ENCODE measurements at places on chromosomes 16 and 17.

- DNase-seq, result no peak
Observed at GRCh38 chr16:75111514-75111940, 5.1 kb downstream of the LDHD start.

GRCh38 chr17:64448665-64449512, at the start of gene MILR1:
Gene MILR1 (plus strand): TSS chr17:64449115. CDS start chr17:64449169, 54 bp downstream.
- peak; percentile 93 for DNase-seq

DNA sequence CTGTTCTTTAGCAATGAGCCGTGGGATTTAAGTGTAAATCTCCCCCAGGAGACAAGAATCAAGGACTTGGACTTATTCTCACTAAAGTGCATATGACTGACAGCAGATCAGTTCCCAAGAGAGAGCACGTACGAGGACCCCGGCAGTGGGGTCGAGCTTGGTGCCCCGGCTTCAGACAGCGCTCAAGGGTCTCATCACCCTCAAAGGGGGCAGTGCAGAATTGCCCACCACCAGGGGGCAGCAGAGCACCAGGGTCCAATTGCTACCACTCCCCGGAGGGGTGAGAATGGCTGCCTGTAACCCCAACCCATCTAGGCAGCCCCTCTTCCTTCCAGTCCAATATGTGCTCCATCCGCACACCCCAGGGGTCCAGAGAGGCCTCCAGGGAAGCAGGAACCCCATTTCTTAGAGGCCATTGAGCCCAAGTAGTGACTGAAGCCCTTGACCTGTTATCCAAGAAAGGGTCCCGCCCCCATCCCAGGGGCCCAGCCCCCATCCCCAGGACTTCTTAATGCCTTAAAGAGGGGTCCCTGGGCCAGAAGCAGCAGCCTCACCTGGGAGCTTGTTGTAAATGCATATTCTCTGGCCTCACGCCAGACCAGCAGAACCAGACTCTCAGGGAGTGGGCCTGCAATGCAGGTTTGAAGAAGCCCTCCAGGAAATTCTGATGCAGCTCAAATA, 86.1 kb downstream of the ZDHHC7 start:
- peak; percentile 79 for DNase-seq

GRCh38 chr16:1082266-1082951, 9.9 kb downstream of the SSTR5 start:
- no peak for DNase-seq

DNA sequence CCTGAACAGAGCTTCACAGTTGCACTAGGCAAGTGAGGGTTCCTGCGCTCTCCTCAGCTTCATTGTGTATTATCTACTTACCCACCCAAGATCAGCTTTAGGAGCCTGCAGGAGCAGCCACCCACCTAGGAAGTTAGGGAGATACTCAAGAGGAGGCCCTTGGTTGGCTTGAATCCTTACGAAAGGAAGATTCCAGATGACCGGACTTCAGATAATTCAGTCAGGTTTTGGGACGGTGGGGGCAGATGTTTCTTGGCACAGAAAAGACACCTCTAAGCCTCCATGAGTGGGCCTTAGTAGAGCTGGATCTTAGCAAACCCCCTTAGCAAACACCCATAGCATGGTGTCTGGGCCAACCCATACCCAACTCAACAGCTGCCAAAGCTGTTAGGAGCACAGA, 2.4 kb upstream of the CBFB start:
- no peak for DNase-seq

DNA sequence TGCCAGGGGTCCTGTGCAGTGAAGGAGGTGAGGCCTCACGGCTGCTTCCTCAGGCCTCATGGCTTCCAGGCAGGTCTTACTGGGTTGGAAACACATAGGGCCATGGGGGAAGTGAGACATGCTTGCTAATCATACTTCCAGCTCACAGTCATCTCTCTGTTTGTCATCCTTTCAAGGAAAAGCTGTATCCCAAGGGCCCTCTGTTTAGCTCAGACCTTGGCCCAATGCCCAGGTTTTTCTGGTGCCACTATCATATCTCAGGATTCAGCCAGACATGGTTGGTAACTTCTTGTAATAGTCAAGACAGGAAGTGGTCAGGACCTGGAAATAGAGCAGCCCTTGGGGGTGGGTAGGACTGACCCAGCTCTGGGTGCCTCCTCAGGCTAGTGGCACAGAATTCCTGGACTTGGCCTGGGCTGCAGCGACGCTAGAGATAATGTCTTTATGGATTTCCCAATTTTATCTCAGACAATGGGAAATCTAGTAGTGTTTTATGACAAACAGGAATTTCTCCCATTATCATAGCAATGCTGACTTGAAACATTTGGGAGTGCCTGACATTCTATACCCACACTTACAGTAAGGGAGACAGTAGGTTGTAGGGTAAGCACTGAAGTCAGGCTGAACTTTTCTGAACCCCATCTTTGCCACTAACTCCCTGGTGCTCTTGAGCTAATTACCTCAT, 13.5 kb upstream of the ITGB3 start:
- DNase-seq, result no peak

GRCh38 chr16:88628512-88628974, 9.8 kb upstream of the IL17C start:
- DNase-seq, result no peak

DNA sequence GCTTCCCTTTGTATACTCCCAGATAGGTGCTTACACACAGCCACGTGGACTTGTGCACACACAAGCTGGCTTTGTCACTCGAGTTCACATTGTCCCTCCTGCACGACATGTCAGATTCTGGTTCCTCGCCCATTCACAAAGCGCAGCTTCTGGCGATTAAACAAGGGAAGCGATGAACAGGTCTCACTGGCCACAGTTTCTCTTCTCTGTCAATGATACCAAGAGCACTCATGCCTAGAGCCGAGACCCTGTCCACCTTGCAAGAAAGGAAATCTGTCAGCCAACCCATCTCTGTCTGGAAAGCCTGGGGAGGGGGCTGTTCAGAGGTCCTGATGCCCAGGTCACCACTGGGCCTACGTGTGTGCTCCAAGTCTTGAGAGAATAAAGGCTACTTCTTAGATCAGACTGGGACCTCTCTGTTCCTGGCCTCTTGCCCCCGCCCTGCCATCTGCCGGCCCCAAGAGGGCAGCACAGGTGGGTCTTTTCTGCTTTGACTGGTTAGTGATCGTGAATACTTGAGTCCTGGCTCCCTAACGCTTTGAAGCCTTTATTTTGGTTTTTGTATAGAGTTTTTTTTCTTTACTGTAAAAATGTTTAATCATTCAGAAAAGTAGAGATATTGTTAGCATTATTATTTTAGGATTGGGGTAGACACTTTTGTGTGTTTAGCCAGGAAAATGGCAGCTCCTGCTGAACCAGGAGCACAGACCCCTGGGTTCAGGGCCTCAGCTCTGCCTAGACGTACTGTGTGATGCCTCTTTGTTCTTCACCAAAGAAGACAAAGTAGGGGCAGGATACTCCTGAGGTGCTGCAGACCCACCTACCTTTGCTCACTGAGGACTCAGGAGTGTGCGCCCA, 104.7 kb downstream of the MRM1 start:
- DNase-seq, result no peak

GRCh38 chr17:80262291-80262690, 1.6 kb downstream of the RNF213 start:
- DNase-seq, result no peak

- DNase-seq, result no peak
Observed at GRCh38 chr16:55179411-55179810, 144.6 kb upstream of the IRX6 start.

DNA sequence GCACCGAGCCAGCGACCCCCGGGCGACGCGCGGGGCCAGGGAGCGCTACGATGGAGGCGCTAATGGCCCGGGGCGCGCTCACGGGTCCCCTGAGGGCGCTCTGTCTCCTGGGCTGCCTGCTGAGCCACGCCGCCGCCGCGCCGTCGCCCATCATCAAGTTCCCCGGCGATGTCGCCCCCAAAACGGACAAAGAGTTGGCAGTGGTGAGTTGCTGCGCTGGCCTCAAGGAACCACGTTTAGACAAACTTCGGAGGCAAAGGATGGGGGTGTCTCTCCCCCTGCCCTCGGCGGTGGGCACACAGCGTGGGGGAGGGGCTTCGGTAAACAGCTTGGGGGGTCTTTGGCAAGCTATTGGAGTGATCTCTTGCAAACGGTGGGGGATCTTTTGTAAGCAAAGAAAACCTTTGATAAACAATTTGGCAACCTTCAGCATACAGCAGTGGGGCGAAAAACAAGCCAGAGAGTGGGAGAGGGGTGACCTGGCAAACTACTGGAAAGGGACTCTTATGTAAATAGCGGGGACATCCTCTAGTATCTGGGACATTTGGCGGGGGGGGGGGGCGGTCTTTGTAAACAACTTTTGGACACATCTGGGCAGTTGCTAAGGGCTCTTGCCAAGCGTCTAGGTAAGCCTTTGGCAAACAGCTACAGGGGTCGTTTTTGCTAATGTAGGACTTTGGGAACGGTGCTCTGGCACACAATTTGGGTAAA, 587 bp downstream of the MMP2 start:
- peak; percentile 26 for DNase-seq

GRCh38 chr16:66507731-66508239, 42.1 kb downstream of the TK2 start:
- no peak for DNase-seq

DNA sequence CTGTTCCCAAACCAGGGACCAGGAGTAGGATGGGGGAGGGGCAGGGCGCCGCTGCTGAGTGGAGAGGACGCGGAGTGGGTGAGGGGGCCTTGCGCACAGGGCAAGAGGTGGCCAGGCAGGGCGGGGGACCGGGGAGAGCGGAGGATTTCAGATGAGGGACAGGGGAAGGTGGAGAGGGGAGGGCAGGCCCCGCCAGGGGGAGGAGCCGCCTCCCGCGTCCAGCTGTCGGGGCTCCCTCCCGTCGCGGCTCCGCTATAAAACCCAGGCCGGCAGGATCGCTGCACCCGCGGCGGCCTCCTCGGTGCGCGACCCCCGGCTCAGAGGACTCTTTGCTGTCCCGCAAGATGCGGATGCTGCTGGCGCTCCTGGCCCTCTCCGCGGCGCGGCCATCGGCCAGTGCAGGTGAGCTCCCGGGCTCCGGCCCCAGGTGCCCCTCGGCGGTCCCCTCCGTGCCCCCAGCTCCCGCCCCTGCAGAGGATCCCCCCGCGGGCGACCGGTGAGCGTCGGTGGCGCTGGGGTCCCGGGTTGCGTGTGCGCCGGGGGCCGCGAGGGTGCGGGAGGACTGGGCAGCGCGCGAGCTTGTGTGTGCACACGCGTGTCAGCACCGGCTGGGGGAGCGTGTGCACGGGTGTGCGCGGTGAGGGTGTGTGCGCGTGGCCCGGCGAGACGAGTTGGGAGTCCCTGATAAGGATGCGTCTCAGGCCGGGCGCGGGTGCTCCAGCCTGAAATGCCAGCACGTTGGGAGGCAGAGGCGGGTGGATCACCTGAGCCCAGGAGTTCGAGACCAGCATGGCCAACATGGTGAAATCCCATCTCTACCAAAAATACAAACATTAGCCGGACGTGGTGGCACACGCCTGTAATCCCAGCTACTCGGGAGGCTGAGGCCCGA, at the start of gene CA4:
Gene CA4 (plus strand): TSS at position 283 of the 892 bp plus-strand sequence. CDS start 62 bp downstream, at position 345.
- no peak for DNase-seq

DNA sequence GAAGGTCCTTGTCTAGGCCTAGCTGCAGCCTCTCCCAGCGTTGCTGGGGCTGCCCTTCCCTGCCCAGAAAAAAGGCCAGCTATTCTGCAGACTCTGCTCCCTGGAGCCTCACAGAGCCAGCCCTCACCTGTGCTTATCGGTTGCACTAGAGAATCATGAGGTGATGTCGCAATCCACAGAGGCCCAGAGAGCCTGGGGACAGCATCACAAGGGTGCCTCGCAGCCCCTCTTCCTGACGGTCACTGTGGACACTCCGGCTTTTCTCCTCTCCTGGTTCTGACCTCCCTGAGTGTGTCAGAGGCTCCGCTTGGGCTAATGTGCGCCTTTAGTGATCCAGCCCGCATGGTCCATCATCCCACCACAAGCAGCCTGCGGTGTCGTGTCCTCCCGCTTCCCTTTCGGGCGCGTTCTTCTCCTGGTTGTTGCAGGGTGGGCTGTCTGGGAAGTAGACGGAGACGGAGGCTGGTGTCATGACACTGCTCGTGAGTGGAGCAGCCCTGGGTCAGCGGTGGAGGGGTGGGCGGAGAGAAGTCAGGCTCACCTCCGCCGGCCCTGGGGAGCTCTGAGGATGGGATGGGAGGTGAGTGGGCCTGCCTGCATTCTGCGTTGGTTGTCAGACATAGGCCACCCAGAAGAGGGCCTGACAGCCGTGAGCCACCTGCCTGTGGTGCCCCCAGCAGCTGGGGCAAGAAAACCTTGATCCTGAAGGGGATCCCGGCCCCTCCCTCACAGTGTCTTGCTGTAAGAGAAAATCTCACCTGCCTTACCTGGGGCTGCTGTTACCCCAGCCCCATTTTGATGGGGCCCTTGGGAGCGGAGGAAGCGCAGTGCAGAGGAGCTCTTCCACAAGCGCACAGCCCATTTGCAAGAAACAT, 165.9 kb upstream of the CHMP6 start:
- no peak for DNase-seq

DNA sequence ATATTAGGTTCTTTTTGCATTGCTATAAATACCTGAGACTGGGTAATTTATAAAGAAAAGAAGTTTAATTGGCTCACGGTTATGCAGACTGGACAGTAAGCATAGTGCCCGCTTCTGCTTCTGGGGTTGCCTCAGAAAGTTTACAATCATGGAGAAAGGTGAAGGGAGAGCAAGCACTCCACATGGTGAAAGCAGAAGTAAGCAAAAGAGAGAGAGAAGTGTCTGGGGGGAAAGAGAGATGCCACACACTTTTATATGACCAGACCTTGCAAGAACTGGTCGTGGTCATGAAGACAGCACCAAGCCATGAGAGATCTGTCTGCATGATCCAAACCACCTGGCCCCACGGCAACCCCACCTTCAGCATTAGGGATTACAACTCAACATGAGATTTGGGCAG, 45.4 kb downstream of the KCNJ16 start:
- peak; percentile 49 for DNase-seq

- DNase-seq, result no peak
Observed at GRCh38 chr17:61600621-61601020, 9.6 kb upstream of the NACA2 start.

GRCh38 chr17:79168486-79169055, 93.9 kb downstream of the ENGASE start:
- DNase-seq, result no peak

GRCh38 chr17:38959508-38959907, 7.7 kb downstream of the FBXO47 start:
- no peak for DNase-seq

GRCh38 chr17:6135236-6135635, 65.1 kb downstream of the WSCD1 start:
- DNase-seq, result no peak

GRCh38 chr17:37031493-37032083, 82.8 kb downstream of the AATF start:
- DNase-seq, result no peak

GRCh38 chr17:38602956-38603785, 2.6 kb downstream of the SRCIN1 start:
- DNase-seq, result no peak

DNA sequence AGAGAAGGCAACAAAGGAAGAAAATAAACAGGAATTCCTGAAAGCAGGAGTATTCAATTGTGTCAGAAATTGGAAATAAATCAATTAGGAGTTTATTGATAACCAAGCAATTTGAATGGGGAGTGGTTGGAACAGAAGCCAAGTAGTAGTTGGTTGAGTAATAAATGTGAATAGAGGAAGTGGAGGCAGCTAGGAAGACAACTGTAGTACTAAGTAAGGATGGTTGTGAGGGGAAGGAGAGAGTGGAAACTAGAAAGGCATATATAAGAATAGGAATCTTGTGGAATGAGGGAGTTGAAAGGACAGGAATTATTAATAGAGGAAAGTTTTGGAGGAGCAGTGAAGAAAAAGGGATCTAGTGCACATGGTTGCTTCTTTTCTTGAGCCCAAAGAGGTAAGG, 34.4 kb downstream of the NFAT5 start:
- DNase-seq, result no peak

- DNase-seq, result peak; percentile 62
Observed at GRCh38 chr17:59521465-59522126, 43.8 kb upstream of the DHX40 start.

- no peak for DNase-seq
Observed at GRCh38 chr17:81492202-81492601, 20.4 kb downstream of the ACTG1 start.
